ENCODE measurements at places on chromosomes 11 and 22.

DNA sequence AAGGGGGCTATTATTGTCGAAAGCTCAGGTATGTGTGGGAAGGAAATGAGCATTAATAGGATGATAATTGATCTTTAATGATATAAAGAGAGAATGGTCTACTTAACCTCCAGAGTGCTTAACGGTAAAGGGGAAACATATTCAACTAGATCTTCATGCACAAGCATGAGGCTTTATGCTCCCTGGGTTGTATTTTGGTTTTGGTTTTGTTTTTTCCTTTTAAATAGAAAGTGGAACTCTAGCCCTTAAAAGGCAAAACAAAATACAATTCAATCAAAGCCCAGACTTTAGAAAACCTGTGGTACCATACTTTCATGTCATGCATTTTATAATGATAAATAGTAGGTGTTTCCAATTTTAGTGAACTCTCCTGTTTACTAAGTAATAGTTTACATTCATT is 622.7 kb downstream of the METTL15 start:
- no peak for DNase-seq

- no peak for DNase-seq
These were observed 1.1 kb downstream of the SPINDOC start for GRCh38 chr11:63814383-63814736.

DNA sequence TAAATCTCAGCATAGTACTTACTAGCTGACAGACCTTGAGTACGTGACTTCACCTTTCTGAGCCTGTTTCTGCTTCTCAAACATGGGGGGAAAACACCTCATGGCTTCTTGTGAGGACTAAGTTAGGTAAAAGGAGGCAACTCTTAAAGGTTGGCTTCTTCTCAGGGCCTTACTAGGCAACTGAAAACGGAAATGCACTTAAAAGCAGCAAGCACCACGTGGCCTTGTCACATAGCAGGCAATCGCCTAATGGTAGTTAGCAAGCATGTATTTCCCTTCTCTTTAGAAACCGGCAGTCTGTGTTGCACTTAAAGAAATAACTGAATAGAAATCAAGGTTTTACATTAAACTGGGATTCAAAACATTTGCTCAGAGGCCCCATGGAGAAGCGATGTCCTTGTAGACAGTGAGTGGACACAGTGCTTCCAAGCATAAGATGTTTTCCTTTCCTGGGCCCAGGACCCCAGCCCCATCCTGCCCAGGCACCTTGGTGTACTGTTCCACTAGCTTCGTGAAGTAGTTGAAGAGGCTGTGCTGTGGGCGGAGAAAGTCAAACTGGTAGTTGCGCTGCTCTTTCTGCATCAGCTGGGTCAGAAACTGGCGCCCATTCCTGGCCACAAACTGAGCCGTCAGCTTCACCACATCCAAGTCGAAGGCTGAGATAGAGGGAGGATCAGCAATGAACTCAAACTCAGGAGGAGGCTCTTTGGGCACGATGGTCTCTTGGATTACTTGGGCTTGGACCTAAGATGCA is 12.1 kb downstream of the SF3A1 start:
- DNase-seq: no peak

DNA sequence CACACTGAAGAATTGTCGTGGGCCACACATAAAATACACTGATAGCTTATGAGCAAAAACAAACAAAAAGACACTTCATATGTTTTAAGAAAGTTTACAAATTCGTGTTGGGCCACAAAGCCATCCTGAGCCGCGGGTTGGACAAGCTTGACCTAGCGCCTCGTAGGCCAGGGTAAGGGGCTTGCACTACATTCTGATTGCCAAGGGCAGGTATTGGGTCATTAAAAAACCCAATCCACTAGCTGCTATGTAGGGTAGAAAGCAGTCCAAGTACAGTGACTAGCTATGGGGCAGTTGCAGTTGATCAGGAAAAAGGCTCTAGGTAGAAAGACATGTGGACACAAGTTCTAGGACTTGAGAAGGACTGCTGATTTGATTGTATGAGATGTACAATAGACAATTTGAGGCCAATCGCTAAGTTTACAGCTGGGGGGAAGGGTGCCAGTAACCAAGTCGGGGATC is 14.0 kb downstream of the KDELR3 start:
- DNase-seq: no peak
